ENCODE measurements at places on chromosomes 1 and 21. TPM values are rescaled to one million over a fixed set of nuclear protein-coding genes. Genes with fewer than 3 reads are reported as not detected.

PTPN22 gene
- total RNA-seq: 3.1 TPM

LY9 gene
- not detected for total RNA-seq

FMO4 gene
- total RNA-seq: 0.96 TPM

FCGR3A gene
- total RNA-seq: not detected

SLC25A34 gene
- total RNA-seq: 0.38 TPM

FAM163A gene
- not detected for total RNA-seq
